ENCODE measurements at places on chromosomes 2 and 18.

DNA sequence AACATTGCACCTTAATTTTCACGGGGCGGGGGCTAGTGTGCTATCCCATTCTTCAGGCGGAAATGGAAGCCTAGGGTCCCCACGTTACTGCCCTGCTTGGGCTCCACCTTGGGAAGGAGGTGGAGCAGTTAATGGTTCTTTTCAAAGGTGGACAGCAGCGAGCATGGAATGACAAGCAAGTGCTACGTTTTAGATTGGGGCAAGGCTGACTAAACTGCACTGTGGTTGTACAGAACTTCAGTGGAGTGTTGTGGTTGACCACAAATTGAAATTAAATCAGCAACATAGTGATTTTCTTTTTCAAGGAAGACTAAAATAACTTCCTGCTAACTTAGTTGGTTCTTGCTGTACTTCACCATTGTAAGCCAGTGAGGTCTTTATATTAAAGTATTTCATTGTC lies 47.0 kb downstream of the CHRNA1 start:
- DNase-seq: no peak

GRCh38 chr18:79107886-79108285 lies 38.7 kb downstream of the ATP9B start:
- DNase-seq: no peak

- no peak for DNase-seq
Observed at GRCh38 chr2:46870051-46870839, 45.4 kb downstream of the MCFD2 start.

DNA sequence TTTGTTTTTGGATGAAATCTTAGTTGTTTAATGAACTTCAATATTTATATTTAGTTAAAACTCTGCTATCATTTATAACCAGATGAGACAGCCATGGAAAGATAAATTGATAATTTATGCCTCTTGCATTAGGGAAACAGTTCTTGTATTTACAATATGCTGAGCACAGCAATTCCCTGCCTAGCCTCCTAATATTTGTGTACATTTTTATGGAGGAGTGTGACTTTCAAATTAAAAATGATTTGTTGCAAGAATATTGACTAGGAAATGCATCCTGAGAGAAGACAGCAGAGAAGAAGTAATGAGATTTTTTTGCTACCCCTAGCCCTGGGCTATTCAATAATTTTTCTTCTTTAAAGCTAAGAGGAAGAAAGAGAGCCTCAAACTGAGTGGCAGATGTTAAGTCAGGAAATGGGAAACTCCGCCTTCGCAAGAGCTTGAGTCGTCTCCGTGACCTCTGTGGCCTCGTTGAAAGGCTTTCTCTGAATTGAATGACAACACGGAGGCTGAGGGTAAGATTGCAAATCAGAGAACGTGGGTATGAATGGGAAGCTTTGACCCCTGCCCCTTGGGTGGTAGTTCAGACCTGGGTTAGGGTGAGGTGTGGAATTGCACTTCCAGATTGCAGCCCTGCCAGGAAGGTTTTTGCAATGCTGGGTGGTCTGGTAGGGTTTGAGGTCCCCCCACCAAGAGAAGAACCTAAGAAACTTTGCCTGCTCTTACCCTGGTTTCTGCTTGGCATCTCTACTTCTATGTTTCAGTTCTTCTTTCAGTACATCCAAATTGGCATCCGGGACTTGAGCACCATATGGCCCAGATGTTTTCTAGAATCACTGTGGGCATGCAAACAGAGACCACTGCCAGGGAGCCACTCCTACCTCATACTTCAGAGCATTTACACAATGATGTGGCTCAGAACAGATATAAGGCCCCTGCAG lies 210.3 kb upstream of the RBMS1 start:
- DNase-seq: no peak

GRCh38 chr2:95268211-95269035 lies 5.8 kb upstream of the PROM2 start:
- no peak for DNase-seq

DNA sequence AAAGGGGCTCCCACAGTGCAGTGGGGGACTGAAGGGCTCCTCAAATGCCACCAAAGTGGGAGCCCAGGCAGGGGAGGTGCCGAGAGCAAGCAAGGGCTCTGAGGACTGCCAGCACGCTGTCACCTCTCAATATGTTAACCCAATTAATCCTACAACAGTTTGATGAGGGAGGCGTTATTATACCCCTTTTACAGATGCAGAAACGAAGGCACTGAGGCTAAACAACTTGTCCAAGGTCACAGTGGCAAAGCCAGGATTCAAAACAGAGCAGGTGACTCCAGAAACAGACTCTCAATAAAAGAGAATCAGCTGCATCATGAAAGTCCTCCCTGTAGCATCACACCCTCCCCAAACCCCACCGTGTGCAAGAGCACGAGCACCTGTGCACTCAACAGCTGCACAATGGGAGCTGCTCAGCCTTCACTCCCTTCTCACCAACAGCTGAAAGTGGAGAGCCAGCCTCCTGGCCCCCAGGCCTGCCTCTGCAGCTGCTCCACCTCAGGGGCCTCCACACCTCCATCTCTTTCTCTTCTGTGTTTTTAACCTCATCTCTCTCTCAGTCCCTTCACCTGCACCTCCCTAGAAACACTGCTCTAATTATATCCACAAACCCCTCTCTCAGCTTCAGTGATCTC lies 8.1 kb downstream of the NPC1 start:
- no peak for DNase-seq

DNA sequence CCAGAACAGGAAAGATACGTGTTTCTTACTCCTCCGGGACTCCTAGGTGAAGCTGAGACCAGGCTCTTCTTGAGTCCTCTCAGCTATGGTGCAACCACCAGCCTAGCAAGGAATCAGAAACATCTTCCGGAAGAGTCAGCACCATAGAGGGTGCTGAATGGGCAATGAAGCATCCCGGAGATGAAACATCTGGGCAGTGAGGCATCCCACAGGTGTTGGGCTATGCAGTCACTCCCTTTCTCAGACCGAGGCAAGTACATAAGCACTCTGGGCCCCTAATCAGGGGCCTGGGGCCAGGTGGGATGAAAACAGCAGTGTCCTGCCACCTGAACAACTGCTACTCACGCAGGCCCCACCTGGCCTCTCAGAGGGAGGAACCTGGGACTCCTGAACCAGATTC lies 1.4 kb upstream of the CAPN10 start:
- DNase-seq: no peak

DNA sequence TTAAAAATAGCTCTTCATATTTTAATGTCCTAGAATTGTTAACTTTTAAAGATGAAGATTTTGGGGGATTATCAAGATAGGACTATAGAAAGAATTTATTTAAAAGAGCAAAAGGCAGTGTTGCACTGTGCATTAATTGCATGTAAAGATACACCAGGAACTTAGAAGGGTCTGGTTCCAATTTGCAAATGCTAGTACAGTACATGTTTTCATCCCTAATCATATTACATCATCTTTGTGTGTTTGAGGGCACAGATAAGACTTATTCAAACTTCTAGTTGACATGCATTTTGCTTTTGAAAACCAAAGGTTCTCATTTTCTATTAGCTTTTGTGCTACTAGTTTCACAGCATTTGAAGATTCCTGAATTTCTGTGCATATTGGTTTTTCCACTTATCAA lies 231.7 kb upstream of the LYPD1 start:
- DNase-seq: no peak

- DNase-seq: no peak
Observed at GRCh38 chr2:3585261-3586109, 9.4 kb upstream of the COLEC11 start.

GRCh38 chr2:224816816-224817215 lies 100.7 kb upstream of the CCDC195 start:
- peak; percentile 68 for DNase-seq
